ENCODE measurements at places on chromosomes 5 and 9.

DNA sequence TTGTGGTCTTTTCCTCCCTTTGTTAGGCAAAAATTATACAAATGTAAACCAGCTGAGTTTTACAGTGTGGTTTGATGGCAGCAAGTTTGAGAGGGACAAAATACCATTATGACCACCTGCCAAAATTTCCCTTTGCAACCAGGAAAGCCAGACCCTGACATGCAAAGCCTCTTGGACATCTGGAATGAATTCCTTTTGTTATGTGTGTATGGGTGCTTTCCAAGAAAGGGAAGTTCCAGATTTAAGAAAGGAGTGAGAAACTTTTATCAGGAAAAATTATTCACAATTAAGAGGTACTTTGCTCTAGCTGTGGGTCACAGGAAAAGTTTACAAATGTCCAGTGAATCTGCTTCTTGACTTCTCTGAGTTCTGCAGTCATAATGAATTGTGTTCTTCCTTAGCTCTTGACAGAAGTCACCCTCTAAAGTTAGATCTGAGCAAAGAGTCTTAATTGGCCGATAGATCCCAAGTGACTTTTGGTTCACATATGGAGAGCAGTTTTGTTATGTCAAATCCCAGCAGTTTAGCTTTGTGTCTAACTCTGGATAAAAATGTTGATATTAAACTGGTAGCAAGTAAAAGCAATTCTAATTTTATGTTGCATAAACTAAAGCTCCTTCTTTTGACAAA lies 295.9 kb upstream of the ZNF608 start:
- no peak for DNase-seq

DNA sequence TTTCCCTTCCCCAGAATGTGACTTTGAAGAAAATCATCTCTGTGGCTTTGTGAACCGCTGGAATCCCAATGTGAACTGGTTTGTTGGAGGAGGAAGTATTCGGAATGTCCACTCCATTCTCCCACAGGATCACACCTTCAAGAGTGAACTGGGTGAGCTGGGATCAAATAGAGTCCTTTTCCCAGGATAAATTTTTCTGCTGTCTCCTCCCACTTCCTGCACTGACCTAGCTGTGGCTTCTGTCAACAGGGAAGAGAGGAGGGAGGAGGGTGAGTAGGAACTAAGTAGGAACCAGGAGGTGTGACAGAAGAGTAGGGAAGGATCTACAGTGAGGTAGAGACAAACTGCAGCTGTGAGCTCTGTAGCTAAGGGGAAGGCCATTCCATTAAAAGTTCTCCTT lies 69.3 kb downstream of the MAMDC2 start:
- DNase-seq, result peak; percentile 47

DNA sequence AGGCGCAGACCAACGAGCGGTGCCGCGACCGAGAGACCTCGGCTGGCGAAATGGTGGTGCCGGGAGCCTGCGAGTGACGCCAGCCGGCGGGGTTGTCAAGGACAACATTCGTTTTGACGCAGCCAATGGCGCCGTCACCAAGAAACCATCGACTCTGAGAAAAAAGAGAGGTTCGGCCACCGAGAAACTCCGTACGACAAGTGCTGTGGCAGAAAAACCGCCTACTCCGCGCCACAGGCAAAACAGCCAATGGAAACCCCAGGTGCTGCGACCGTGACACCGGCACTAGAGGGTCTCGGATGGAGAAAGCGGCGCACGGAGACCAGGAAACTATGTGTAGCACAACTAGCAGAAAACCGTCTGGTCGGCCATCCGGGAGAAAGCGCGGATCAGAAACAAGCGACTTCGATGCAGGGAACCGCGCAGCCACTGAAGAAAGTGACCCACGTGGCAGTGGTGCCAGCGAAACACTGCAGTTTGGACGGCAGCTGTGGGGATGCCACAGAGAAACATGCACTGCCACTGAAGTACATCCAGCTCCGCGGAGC lies 88.8 kb downstream of the ANXA2R start:
- no peak for DNase-seq

DNA sequence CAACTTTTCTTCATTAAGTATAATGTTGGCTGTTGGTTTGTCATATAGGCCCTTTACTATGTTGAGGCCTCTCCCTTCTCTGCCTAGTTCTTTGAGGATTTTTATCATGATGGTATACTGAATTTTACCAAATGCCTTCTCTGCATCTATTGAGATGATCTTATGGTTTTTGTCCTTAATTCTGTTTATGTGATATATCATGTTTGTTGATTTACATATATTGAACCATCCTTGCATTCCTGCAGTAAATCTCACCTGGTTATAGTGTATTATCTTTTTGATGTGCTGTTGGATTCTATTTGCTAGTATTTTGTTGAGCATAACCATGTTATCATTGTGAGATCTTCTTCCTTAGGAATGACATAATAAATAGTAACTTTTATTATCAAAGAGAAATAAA lies 362.9 kb downstream of the CCDC171 start:
- DNase-seq, result peak; percentile 1

DNA sequence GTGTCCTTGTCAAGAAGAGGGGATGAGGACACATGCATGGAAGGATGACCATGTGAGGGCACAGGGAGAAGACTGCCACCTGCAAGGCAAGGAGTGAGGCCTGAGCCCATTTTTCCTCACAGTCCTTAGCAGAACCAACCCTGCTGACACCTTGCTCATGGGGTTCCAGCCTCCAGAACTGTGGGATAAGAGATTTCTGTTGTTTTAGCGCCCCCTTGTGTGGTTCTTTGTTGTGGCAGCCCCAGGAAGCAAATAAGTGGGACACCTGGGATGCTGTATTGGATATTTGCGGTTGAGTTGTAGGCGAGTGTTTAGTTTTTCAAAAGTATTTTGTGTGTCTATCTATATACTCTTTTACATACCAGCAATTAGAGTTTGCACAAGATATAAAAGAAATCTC lies 206.4 kb downstream of the NXNL2 start:
- DNase-seq, result peak; percentile 55

GRCh38 chr9:112327718-112328450 lies 5.5 kb downstream of the PTBP3 start:
- DNase-seq, result no peak

- DNase-seq, result no peak
Measured at GRCh38 chr9:110887276-110887675, 151.0 kb downstream of the LPAR1 start.

DNA sequence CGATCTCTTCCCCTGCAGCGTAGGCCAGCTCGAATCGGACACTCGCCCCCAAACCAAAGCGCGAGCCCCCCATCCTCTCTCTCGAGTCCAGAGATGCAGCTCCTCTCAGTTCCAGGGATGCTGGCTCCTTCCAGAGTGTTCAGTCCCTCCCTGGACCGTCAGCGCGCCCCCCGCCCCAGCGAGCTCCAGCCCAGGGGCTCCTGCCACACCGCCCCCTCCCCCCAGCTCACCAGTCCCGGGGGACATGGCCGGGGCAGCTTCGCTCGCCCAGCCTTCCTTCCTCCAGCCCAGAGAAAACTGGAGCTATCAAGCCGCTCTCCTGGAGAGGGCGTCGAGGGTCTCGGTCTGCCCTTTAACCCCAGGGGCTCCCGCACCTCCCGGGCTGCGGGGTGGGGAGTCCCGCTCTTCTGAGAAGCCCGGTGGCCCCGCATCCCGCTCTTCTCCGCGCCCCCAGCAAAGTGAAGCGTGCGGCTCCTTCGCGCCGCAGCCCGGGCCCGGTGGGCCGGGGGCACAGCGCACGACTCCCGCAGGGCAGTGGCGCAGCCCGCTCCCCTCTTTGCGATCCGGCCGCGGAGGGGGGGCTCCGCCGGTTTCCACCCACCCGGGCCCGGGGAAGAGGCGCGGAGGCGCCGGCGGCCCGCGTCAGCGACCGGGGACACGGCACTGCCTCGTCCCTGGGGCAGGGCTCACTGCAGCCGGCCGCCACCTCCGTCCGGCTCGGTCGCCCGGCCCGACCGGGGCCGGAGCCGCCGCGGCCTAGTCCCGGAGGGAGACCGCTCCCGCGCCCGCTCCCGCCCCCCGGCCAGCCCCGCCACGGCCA lies 587 bp downstream of the MIER3 start:
- peak; percentile 78 for DNase-seq

- peak; percentile 42 for DNase-seq
Measured at GRCh38 chr5:14665949-14666348, 1.4 kb downstream of the OTULIN start.

- DNase-seq, result no peak
Measured at GRCh38 chr5:57007344-57007743, 55.4 kb upstream of the MIER3 start.

- no peak for DNase-seq
Measured at GRCh38 chr9:104177676-104178075, 83.6 kb downstream of the SMC2 start.

DNA sequence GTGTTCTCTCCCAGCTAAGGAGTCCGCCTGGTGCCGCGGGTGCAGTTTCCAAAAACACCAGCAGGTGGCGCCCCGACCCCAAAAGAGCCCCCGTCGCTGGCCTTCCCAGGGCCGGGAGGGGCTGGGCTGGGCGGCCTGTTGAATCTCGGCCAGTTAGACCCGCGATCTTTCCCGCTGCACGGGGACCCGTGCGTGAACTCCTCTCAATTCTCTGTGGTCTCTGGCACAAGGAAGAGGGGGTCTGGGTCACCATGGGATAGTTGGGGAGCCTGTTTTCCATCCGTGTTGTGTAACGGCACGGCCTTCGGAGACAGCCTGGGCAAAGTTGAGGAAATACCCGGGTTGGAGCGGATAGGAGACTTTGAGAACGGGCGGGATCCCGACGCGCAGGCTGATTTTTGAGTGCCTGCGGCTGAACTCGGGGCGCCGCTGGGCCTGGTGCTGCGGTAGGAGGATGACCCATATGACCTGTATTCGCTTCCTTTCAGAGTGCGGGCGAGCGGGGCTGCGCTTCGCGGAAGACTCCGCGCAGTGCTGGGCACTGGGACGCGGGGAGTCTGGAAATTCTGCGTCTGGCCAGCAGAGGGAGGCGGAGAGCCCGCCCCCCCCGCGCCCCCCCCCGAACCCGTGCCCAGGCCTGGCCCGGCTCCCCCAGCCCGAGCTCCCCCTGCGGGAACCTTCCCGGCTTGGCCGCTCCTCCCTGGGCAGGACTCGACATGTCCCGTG lies 7.9 kb upstream of the PSD2 start:
- peak; percentile 85 for DNase-seq

GRCh38 chr9:87464992-87465378 lies 32.7 kb upstream of the DAPK1 start:
- DNase-seq, result peak; percentile 86

DNA sequence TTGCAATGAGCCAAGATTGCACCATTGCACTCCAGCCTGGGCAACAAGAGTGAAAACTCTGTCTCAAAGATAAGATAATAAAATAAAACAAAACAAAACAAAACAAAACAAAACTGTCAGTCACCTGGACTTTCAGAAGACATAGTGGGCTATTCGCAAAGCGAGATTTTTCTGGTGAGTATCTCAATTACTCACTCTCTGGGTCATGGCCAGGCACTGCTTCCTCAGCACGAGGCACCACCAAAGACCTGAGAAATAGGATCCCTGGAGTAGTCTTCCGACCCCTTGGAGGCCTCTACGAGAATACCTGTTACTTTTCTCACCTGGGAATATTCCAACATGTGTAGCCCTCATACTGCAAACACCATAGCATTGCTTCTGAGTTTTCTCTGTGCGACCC lies 201.7 kb upstream of the ZNF618 start:
- DNase-seq, result no peak

GRCh38 chr9:17588395-17588794 lies 9.5 kb downstream of the SH3GL2 start:
- peak; percentile 51 for DNase-seq

DNA sequence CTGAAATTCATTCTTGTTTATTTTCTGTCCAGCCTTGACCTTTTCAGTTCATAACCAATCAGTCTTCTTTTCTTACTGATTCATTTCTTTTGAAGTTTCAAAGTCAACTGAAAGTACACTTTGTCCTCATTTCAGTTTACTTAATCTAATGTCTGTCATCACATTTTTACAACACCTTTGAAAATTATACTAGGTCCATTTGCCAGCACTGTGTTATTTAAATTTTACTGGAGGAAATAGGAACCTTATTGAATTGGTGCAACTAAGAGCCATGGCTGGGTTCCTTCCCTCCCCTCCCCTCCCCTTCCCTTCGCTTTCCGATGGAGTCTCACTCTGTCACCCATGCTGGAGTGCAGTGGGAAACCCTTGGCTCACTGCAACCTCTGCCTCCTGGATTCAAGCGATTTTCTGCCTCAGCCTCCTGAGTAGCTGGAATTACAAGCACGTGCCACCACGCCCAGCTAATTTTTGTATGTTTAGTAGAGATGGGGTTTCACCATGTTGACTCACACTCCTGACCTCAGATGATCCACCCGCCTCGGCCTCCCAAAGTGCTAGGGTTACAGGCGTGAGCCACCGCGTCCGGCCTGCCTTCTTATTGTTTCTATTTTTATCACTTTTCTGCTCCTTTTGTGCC lies 6.3 kb downstream of the RMI1 start:
- no peak for DNase-seq

- no peak for DNase-seq
Measured at GRCh38 chr5:93601802-93602155, 18.8 kb downstream of the NR2F1 start.

DNA sequence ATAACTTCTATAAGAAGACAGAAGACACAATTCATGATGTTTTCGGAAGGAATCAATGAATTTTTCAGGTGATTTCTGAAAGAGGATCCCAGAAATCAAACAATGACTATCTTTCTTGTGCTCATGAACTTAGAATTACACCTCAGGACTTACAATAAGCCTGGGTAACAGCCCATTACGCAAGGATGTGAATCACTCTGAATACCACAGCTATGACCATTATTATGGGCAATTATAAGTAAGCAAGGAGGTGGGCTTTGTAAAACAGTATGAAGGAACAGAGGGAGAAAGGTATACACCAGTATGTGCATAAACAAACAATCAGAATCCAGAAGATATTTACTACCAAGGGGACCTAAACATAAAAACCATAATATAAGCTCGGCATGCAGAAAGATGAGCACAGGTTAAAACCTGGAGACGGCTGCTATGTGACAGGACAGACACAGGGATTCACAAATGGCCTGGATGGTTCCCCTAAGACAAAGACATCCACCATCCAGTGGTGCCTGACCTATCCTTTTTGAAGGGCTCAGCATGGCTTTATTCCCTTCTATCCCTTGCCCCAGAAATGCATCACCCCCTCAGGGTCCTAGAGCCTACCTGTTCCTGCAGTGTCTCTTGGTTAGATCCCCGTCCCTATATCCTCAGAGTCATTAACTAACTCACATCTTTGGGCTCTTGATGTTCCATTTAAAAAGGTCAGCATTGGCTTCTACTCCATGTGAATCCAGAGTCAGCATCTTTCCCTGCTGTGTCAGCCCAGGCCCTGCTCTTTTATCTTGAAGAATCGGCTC lies 21.8 kb upstream of the PPP2CA start:
- DNase-seq, result peak; percentile 66

GRCh38 chr9:128899566-128900322 lies 17.8 kb downstream of the LRRC8A start:
- no peak for DNase-seq

GRCh38 chr9:121199921-121200320 lies 1.7 kb downstream of the RAB14 start:
- DNase-seq, result peak; percentile 31

- no peak for DNase-seq
Measured at GRCh38 chr9:133349965-133350616, 2.1 kb downstream of the RPL7A start.

DNA sequence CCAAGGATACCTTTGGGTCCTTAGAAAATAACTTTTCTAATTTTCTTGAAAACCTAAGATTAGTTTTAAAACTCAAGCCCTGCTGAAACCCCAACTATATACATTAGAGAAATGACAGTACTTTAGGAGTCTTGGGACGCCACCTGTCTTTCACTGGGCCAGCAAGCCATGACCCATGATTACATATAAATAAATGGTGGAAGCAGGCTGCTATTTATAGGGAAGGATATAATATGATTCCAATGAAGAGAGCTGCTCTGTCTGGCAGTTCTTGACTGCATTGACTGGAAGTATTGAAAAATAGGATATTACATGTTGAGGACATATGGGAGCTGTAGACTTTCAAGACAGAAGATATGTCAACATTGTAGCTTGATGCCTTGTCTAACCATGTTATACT lies 7.3 kb downstream of the JMY start:
- DNase-seq, result no peak

Data from mesendoderm (in vitro differentiated cells).